ENCODE measurements at places on chromosomes 3 and 15. TPM values are rescaled to one million over a fixed set of nuclear protein-coding genes. Genes with fewer than 3 reads are reported as not detected.

Gene RAD51
- total RNA-seq, result 4.2 TPM

Gene SIDT1
- 44.0 TPM for total RNA-seq

Gene MYO5C
- total RNA-seq, result 10.3 TPM

Gene CHRD
- total RNA-seq, result 32.7 TPM

Gene ZIC1
- total RNA-seq, result not detected

Gene CYP8B1
- total RNA-seq, result not detected

Gene GPR149
- not detected for total RNA-seq

Gene USP4
- 45.2 TPM for total RNA-seq

Gene WWTR1
- total RNA-seq, result 181 TPM

Gene PFN2
- total RNA-seq, result 49.4 TPM

Data from vagina (tissue), 2 donors.